ENCODE measurements at places on chromosomes 13 and 19.

DNA sequence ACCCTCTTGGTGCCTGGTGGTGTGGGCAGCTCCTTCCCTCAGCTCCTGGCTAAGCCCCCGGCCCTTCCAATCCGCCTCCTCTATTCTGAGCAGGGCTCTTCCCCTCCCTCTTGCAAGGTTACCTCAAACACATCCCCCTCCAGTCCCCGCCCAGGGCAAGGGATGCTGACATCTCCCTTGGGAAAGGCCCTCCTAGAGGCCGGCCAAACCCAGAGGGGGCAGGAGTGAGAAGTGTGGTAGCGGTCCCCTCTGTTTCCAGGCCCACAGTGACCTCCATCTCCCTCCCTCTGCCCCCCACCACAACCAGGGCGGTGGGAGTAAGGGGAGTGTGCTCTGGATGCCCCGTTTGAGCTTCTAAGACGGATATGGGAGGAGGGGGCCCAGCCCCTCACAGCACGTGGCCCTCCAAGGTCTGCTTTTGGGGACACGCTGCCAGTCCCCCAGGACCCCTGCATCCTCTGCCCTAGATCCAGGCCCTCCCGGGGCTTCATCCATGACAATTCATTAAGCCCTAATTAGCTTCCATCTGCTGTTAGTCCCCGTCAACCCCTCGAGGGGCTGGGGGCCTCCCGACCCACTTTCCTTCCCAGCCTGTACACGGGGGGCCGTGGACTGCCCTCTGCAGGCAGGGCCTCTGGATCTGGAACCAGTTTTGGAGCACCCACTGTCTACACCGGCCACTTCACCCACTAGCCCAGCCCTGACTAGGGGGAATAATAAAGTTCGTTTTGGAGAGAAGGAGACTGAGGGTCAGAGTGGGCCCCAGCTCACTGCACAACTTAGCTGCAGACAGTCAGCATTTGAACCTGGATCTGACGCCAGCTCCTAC, 2.3 kb downstream of the LINGO3 start:
- no peak for DNase-seq

- no peak for DNase-seq
Measured at GRCh38 chr13:95335667-95336066, 34.4 kb upstream of the ABCC4 start.

- DNase-seq = no peak
Measured at GRCh38 chr19:37914908-37915307, 7.9 kb downstream of the SIPA1L3 start.

DNA sequence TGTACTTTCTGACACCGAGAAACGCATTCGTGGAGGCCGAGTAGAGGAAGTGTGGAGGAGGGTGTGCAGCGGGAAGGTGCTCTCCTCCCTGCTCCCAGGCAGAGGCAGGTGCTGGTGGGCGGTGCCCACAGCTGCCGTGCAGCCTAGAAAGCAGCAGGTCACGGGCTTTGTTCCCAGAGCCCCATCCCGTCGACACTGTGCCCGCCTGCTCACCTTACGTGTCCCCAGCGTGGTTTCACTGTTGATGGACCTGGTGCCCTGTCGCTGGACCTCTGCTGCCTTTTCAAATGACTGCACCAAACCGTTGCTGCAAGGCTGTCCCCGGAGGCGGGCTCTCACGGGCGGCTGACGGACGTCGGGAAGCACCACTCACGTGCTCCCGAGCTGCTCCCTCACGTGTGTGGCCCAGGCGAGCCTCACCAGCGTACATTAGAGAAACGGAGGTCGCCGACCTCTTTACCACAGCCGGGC, 20.8 kb downstream of the PLEKHJ1 start:
- DNase-seq = no peak

DNA sequence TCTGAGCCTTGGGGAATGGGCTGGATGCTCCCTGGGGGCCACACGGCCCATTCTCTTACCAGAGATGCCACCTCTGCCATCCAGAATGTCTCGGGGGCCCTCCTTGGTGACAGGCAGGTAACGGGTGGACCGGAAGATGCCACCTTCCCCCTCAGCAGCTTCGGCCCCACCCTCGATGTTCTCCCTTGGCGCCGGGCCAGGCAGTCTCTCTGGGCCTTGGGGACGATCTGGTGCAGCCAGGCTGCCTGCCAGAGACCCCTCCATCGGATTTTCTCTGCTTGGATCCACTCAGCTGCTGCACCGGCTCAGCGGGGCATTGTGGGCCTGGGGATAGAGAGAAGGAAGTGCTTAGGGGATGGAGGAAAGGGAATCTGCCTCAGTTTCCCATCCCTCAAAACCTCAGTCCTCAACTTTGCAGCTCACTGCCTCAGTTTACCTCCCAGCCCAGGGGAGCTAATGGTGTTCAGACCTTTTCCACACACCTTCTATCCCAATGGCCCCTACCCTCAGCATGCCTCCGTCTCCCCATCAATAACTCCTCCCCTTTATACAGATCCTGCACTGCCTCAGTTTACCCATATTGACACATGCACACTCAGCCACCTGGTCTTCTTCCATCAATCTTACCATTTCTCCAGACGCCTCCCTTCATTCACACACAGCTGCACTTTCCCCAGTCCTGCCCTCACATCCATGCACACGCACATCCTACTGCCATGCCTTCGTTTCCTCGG, 1.5 kb downstream of the WIZ start:
- DNase-seq = no peak

DNA sequence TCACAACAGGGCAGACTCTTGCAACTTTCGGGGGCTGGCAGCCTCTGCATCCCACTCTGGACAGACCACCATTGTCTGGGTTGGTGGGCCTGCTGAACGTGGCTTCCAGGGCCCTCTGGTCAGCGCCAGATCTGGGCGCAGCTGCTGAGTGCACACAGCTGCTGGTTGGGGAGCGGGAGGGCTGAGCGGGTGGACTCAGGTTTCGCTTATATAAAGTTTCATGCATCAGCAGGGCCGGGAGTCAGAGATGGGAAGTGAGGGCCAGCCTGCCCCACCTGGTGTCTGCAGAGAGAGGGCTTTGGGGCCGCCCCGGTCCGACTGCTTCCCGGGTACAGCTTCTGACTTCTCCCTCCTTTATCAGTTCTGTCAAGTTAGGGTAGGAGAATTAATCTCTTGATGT, 6.9 kb downstream of the ARHGEF7 start:
- DNase-seq = no peak

DNA sequence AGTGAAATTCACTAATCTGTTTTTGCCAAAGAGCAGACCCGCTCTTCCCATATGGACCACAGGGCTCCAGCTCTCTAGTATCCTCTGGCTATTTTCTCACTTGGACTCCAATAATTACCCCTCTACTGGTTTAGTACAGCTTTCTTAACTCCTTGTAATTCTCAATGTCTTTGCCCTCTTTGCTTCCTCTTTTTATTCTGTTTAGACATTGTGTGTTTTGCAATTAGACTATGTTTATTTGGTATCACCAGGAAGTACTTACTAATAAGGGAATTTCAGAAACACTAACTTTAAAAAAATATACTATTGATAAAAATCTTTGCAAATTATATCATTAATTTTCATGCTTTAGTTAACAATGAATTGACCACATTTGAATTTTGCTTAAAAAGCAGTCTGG, 111.6 kb upstream of the OBI1 start:
- DNase-seq = no peak

DNA sequence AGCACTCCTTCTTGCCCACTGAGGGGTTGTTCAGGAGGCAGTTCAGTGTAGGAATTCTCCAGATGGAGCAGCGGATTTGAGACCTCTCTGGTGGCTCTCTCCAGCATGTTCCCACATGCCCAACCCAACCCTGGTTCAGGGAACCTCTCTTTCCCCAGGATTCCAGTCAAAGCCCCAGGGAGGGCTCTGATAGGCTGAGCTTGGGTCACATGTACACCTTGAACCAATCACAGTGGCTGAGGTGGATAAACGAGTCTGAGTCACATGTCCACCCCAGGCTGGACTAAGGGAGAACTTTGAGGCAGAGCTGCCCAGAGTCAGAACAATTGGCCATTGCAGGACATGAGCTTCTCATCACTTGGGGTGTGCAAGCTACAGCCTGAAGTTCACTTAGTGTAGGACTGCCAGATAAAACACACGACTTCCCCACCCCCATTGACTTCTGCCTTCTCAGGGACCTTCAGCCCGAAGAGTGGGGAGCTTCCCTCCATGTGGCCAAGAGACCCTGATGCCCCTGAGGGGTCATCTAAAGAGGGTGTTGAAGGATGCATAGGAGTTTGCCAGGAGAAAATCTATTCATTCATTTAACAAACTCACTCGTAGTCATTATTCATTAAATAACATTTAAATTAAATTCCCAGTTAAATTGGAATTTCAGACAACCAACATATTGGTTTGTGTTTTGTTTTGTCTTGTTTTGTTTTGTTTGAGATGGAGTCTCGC, 4.0 kb upstream of the MAST3 start:
- no peak for DNase-seq

- no peak for DNase-seq
Measured at GRCh38 chr13:98289339-98289945, 112.4 kb upstream of the RNF113B start.

DNA sequence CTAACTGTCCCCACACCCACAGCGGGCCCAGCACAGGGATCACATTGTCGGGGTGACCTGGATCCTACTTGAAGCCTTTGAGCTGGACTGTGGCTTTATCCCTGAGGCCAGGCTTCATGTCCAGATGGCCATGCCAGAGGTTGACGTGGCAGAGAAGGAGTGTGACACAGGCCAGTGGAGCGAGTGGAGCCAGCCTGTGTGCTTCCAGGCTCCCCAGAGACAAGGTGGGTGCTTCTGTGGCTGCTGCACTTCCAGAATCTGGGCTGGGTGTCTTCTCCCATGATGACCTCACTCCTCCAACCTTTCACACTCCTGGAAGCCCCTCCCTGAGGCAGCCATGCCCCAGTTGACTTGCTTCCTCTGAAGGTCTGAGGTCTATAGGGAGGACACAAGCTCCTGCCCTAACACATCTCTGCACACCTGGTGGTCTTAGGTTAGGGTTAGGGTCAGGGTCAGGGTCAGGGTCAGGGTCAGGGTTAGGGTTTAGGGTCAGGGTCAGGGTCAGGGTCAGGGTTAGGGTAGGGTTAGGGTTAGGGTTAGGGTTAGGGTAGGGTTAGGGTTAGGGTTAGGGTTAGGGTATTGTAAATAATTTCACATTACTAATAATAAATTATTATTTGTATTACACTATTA, 13.1 kb upstream of the MZF1 start:
- DNase-seq = no peak

All from activated T-helper 1 cell treated with anti-CD3 and anti-CD28 coated beads, Interleukin-2, amount 50 U/mL, for 16 hours (primary cell).